ENCODE measurements at places on chromosomes 6 and 20.

GRCh38 chr6:22350109-22350508 lies 53.3 kb upstream of the PRL start:
- no peak for DNase-seq

- DNase-seq: no peak
These were observed 162.6 kb downstream of the DNAH8 start for GRCh38 chr6:38877721-38878120.

DNA sequence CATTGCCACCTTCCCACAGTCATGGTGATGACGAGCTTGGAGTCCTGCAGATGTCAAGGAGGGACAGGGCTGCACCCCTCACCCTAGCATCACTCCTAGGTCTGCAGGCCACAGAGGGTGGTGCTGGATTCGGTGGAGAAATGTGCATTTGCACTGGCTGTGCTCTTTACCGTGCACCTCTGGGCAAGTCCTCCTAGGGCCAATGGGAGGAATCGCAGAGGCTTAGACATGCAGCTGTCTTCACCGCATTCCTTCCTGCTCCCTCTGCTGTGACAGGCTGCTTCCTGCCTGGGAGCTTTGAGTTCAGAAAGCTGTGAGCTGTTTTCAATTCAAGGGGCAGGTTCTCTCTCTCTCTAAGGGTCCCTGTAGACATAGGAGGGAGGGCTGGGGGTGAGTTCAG lies 85.1 kb downstream of the EDN3 start:
- no peak for DNase-seq

DNA sequence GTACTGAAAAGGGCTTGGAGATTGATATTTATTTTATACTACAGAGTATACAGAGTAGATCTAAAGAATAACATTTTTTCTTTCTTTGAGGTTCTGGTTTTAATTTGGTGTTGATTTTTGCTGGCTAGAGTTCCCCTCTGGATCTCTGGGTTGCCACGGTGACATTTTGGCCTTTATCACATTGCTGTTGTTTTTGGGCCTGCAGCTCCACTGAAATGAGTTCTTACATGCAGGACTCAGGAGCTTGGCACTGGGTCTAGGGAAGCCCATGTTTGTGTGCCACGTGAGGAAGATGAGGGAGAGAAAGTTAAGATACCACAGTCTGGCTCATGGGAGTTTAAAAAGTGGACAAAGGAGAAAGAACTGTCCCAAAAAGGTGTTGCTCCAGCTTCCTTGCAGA lies 7.4 kb upstream of the TFAP2C start:
- DNase-seq: no peak

DNA sequence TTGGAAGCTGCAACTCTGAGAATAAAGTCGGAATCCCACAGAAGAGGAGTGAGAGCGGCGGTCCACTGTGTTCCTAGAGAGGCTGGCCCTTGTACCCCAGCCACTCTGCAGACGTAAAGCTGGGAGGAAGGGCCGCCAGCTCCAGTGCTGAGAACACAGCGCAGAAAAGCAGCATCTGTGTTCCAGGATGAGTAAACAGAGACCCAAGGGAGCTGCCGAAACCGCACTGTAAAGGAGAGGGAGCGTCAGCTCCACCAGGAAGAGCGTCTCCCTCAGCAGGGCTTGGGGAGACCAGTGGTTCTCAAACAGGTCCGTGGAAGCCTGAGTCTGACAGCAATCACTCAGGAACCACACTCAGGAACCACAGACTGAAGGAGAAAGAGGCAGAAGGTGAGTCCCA lies 134.0 kb downstream of the WDR27 start:
- DNase-seq: no peak

- DNase-seq: no peak
These were observed 1.9 kb downstream of the APOM start for GRCh38 chr6:31657406-31658157.

DNA sequence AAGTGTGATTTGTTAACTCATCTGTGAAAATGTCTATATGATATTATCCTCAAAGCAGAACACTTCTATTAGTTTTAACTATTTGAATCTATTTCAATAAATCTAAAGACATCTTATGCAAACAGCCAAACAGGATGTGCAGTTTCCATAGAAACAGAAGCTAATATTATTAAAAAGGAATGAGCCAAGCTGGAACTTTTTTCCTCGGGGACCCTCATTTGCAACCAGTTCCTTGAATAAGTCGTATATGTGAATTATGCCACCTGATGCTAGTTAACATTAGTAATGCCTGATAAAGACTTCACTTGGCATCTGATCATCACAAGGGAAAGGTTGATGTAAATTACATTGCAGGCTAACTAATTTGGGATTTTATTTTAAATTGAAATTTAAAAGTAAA lies 216.9 kb upstream of the SMLR1 start:
- no peak for DNase-seq

DNA sequence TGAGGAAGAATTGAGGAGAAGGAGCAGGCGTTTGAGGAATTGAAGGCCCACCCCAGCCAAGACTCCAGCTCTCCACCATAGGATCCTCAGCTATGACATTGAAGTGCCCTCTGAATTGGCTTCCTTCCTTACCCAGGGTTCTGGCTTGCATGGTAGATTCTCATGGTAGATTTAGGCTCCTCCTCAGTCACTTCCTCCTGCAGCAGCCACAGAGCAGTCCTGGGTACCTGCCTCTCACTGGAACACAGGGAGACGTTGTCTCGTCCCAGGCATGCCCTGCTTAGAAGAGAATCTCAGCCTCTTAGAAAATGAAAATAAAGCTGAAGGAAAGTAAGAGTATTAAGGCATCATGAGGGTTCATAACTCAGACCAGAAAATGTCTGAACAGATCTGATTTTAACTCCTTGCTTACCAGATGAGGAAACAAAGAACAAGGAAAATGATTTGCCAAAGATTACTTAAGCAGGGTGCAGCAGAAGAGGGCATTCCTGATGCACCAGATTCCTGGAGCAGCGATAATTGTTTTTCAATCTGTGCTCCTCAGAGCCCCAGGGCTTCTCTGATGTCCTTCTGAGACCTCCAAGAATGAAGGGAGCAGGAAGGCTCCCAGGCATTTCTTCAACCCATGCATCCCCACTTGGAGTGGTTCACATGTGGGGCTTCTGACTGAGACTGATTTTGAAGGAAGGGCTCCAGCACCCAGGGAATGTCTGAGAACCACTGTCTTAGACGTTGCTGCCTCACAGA lies 219.8 kb downstream of the HIVEP2 start:
- DNase-seq: no peak

DNA sequence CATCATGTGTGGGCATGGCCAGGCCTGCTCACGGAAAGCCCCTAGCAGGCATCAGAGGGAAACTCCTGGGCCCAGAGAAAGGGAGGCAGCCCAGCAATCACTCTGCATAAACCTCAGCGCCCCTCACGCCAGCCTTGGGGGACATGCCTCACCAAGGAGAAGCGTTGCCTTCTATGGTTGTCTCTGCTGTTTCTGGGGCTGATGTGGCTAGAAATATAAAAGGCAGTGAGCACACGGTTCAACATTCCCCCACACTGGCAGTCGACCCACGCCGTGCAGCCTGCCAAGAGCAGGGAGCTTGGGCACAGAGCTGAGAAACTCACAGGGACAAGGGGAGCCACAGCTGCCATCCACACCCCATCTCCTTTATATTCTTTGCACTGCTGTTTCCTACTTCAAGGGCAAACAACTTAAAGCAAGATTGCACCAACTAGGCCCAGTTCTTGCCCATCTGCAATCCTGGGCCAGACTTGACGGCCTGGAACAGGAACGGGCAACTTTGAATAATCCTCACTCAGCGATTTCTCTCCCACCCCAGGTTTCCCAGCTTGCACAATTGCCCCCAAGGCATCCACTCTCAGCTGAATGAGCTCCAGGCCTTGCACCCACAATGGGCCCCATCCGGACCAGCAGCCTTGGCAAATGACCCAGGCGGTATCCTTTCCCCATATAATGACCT lies 35.5 kb upstream of the FOXC1 start:
- DNase-seq: no peak

- DNase-seq: no peak
These were observed 25.3 kb upstream of the RIPOR2 start for GRCh38 chr6:24960991-24961475.

DNA sequence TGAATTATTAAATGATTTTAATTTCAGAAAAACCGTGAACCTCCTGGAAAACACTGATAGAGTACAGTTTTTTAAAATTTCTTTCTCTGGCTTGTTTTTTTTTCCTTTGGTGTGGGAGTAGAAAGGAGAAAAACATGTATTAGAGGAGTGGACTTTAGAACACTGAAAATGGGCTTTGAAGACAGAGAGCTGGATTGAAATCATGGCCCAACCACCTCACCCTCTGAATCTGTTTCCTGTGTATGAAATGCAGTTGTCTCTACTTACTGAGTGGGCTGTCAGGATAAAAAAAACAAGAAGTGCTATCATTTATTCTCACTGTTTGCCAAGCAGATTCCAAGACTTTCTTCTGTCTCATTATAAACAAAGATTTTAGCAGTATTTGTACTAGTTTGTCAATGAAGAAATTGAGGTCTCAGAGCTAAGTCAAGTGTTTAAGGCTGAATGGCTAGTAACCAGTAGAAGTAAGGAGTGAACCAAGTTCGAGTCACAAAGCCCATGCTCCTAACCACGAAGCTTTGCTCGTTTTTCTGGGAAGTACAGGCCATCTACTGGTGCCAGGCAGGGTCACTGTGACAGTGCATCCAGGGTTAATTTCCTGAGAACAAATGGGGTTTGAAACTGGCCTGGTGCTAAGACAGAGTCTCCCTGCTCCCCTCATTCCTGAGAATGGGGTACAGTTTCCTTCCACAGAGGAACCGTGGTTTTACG lies 256.4 kb downstream of the TMEM242 start:
- DNase-seq: no peak

GRCh38 chr20:31548820-31549512 lies 34.7 kb downstream of the HM13 start:
- DNase-seq: no peak

DNA sequence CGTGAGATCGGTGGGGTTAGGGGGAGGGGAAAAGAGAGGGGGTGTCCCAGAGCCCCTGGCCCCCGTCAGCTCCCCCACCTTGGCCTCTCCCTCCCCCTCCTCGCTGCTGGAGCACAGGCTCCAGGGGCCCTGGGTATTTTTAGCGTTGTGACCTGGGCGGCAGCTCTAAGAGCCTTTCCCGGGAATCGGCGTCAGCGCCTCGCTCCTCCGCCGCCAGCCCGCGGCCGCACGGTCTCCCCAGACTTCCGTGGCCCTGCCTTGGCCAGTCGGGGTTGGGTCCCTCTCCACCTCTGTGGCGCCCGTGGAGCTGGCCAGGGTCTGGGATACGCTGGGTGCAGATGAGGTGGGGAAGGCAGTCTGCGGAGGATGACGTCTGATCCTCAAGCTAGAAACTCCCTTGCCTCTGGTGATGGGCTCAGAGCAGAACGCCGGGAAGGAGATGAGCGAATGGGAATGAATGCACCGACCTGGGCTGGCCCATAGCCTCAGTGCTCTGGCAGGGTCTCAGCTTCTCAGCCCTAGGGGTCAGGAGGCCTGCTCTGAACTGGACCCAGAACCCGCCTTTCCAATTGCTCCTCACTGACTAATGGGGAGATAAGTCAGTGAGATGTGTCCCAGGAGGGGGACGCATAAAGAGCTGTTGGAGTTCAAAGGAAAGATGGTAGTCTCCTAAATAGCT lies 883 bp upstream of the DBNDD2 start:
- no peak for DNase-seq

GRCh38 chr6:150865406-150866146 lies at the start of gene MTHFD1L:
MTHFD1L (plus strand) TSS chr6:150865702; CDS start chr6:150865823, 121 bp downstream.
- peak; percentile 84 for DNase-seq

DNA sequence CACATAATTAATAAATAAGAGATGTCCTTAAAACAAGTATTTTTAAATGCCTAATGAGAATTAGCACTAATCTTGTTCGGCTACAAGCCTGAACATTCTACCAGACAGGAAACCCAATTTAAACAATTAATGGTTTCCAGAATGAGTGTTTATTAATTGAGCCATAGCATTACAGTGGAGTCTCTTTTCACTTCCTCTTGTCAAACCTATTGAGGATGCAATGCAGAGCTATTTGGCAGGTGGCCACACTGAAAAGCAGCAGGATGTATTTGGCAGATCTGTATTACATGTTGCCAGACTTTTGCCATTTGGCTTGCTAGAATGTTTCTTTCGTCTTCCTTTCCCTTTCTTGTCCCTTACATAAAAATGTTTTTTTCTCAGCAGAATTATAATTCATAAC lies 475.2 kb upstream of the MARCKS start:
- no peak for DNase-seq

- no peak for DNase-seq
These were observed 318.5 kb downstream of the QKI start for GRCh38 chr6:163733061-163733460.
